A549 treated with GW870086 at 1 μM for 4 hours (cell line): ENCODE measurements at places on chromosomes 3 and 15. TPM values are rescaled to one million over a fixed set of nuclear protein-coding genes. Genes with fewer than 3 reads are reported as not detected.

Gene MKRN2OS
- total RNA-seq = not detected in 5 replicates

Gene FBXO40
- not detected in 5 replicates for total RNA-seq

Gene TMEM158
- 9.5 to 15.3 TPM (median 12.9 TPM) in 5 replicates for total RNA-seq

Gene PRKCD
- total RNA-seq = 28.0 to 35.2 TPM (median 31.3 TPM) in 5 replicates

Gene IL5RA
- total RNA-seq = 0.10 TPM in 1 of 5 replicates, not detected in the others

Gene SLC24A5
- not detected in 5 replicates for total RNA-seq
